ENCODE measurements at places on chromosomes 7 and 10.

GRCh38 chr7:47949703-47950102 is 1.4 kb upstream of the PKD1L1 start:
- no peak for DNase-seq

- DNase-seq: no peak
These were observed 86.3 kb downstream of the KAT6B start for GRCh38 chr10:74912682-74913081.

DNA sequence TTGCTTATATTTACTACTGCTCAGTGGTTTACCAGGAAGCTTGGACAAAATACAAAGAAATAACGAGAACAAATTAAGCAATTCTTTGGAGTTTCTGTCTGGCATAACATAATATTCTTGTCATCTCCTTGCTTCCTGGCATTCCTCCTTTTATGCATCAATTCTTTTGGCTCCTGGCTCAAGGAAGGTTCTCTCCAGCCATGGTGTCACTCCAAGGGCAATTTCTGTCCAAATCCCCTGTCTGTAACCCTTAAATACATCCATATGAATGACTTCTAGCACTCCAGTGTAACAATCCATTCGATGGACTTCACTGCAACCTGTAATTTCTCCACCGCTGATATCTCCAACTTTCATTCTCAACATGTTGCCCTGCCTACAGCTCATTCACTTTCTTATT is 617.7 kb upstream of the ANKRD30A start:
- DNase-seq: no peak

GRCh38 chr7:51255536-51256208 is 60.9 kb downstream of the COBL start:
- no peak for DNase-seq

- no peak for DNase-seq
These were observed 737 bp downstream of the CABCOCO1 start for GRCh38 chr10:61663466-61663865.

DNA sequence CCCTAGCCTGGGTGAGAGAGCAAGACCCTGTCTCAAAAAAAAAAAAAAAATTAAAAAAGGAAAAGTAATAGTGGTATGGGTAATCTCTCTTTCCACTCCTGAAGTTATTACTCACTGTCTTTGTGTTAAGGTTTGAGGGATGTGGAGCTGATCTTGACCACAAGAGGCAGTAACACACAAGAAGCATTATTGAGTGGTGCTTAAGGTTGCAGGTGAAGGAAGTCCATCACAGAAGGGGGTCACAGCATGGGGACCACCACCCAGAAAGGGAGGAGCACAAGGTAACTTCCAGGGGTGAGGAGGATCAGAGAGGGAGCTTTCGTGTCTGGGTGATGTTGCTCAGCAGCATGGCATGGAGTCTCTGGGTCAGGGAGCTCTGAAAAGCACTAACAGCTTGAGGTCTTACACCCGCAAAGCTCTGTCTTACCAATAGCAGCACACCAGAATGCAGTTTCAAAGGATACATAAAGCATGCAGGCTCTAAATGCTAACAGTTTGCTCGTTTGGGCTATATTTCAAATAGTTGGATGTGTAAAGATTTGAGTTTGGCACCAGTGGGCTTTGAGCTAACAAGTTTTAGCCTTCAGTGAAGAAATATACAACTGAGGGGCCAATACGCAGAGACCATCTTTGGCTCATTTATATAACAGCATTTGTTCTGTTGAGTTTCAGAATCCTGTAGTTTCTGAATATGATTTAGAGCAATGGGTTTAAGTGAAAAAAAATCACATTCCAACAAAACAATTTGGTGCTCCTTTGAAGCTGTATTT is 100.4 kb upstream of the DNAJC1 start:
- peak; percentile 6 for DNase-seq

- no peak for DNase-seq
These were observed 544.2 kb upstream of the GALNT17 start for GRCh38 chr7:70587739-70588138.

GRCh38 chr7:81925530-81925929 is 155.7 kb upstream of the HGF start:
- DNase-seq: no peak

DNA sequence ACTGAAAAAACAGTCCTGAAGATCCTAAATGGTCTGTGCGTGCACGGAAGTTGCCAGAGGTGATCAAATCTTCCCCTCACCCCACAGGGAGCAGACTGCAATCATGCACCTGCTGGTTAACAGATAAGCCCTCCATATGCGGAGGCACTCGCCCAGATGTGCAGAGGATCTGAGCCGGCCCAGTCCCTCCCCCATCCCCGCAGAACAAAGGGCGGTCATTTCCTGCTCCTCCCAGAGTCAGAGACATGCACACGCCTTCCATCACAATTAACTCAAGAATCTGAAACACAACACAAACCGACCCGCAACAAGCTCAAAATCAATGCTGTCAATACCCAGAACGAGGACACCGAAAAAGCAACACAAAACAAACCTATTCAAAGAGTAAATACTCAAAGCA is 24.2 kb downstream of the CRTAC1 start:
- DNase-seq: no peak

- no peak for DNase-seq
These were observed 247.3 kb downstream of the GATA3 start for GRCh38 chr10:8301831-8302230.

DNA sequence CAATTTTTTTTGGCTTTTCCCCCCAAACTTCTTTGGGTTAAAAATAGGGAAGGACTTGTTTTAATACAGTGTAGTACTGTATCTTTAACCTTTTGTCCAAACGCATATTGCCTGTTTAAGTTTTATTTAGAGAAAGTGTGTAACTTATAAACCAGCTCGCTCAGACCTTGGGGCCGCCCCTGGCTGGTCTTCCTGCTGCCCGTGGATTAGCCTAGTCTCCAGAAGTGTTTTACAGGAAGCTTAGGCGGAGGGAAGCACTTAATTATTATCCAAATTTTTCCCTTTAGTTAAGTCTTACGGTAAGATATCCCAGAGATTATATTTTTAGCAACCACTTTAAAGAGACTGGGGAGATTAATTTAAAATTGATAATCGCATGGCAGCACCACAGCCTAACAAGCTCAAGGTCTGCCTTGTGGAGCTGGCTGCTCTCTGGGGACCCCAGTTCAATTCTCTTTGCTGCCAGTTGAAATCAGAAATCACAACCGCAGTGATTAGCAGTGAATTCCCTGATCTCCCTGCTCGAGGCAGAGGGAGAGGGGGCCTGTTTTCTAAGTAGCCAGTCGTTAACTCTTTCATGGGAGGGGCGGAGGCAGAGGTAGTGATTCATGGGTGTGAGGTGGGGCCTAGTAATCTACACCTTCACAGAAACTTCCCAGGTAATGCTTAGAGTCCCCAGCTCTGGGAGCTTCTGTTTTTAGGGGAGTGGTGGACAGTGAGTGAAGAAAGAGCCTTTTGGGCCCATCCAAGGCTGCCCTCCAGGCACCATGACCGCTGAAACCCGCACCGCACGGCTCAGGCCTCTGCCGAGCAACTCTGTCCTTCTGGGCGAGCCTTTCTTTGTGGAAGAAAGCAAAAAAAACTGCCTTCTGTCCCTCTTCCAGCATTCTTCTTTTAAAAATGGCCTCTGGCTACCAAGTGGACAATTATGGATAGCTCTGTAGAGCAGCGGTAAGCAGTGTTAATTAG is 548.7 kb upstream of the GALNT17 start:
- no peak for DNase-seq

DNA sequence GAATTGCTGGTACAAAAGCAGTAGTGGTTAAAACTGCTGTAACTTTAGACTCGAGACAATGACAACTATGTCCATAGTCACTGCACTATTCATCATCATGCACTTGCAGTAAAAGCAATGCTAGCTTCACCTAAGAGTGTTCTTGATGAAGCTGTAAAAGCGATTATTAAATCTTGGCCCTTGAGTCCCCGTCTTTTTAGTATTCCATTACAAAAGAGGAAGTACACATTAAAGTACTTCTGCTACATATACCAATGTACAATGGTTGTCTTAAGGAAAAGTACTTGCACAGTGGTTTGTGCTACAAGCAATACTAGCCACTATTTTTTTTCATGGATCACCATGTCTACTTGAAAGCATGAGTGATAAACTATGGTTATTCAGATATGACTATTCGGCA is 78.3 kb downstream of the ATAD1 start:
- no peak for DNase-seq

GRCh38 chr7:56291-56913 is 136.0 kb upstream of the FAM20C start:
- no peak for DNase-seq

DNA sequence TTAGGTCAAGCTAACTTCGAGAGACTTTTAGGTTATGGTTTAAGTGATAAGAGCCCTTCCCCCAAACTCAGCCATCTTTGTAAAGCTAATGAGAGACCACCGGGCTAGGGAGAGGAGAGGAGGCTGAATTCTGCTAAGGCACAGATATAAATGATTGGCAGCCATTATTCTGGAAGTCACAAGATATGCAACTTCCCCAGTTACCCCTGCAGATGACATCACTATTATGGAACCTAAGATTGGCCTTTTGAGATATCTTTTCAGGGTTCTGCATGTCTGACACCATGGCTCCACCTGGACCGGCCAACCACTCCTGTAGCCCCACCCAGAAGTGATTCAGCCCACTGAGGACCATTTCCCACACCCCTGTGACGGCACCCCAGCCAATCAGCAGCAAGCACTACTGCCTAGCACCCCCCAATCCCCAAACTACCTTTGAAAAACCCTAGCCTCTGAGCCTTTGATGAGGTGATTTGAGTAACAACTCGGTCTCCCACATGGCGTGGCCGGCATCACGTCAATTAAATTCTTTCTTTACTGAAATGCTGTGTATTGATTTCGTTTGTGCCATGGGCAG is 14.4 kb downstream of the VIPR2 start:
- DNase-seq: no peak

DNA sequence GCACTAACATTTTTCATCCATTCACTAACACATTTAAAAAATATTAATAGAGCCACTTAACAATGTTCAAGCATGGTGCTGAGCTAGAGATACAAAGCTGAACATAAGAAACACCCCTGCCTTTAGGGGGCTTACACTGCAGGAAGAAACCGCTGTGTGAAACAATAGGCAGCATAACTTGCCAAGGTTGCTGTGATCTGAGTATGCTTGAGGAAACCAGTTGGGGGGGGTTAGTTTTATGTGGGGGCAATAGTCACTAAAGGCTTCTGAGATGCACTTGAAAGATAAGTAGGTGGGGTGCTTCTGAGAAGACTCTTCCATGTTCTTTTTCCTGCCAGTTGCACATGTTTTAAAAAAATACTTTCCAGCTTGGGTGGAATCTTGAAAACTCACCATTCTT is 2.8 kb downstream of the RBM17 start:
- DNase-seq: no peak

- no peak for DNase-seq
These were observed 25.2 kb downstream of the TMEM270 start for GRCh38 chr7:73885975-73886798.

- DNase-seq: no peak
These were observed 41.6 kb downstream of the PDSS1 start for GRCh38 chr10:26739071-26739631.
